Activated CD4-positive, CD25-positive, alpha-beta regulatory T cell treated with anti-CD3 and anti-CD28 coated beads, Interleukin-2, amount 50 U/mL, for 72 hours (primary cell): ENCODE measurements at places on chromosomes 5 and 9.

- no peak for DNase-seq
Observed at GRCh38 chr9:95349091-95350038, 31.9 kb upstream of the FANCC start.

GRCh38 chr9:131851414-131851813, 111.5 kb upstream of the RAPGEF1 start:
- no peak for DNase-seq

- DNase-seq: no peak
Observed at GRCh38 chr5:124735169-124735858, 11.1 kb downstream of the ZNF608 start.

GRCh38 chr5:127830157-127830556, 127.0 kb downstream of the CCDC192 start:
- no peak for DNase-seq

DNA sequence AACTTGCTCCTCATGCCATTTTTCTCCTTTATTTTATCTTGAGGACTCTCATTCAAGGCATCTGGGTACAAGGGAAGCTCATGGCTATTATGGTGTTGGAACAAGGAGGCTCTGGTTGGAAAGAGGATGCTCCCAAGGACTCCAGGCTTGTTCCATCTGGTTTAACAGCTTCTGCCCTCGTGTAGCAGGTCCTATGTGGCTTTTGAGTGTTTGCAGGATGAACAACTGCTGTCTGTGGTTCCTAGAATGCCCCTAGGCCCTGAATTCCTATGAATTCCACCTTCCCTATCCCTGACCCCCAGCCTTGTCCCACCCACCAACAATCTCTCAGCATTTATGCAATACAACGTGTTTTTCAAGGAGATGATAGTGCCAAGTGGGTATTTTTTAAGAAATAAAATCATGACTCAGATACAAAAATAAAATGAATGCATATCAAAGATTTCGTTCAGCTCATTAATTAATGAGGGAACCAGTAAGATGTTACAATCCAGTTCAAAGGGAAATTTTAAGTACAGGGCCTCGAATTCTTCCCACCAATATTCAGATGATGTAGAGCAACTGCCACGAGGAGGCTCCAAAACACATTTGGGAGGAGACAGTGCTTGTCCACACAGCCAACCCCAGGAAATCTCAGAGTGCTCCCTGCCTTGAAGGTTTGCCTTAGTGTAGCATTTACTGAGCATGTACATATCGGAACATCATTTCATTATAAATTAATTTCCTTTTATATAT, 182.0 kb downstream of the MUSK start:
- DNase-seq: no peak

- no peak for DNase-seq
Observed at GRCh38 chr9:5644501-5644900, 15.6 kb downstream of the RIC1 start.
